A673 (cell line): ENCODE measurements at places on chromosomes 6 and 20. TPM values are rescaled to one million over a fixed set of nuclear protein-coding genes. Genes with fewer than 3 reads are reported as not detected.

DNA sequence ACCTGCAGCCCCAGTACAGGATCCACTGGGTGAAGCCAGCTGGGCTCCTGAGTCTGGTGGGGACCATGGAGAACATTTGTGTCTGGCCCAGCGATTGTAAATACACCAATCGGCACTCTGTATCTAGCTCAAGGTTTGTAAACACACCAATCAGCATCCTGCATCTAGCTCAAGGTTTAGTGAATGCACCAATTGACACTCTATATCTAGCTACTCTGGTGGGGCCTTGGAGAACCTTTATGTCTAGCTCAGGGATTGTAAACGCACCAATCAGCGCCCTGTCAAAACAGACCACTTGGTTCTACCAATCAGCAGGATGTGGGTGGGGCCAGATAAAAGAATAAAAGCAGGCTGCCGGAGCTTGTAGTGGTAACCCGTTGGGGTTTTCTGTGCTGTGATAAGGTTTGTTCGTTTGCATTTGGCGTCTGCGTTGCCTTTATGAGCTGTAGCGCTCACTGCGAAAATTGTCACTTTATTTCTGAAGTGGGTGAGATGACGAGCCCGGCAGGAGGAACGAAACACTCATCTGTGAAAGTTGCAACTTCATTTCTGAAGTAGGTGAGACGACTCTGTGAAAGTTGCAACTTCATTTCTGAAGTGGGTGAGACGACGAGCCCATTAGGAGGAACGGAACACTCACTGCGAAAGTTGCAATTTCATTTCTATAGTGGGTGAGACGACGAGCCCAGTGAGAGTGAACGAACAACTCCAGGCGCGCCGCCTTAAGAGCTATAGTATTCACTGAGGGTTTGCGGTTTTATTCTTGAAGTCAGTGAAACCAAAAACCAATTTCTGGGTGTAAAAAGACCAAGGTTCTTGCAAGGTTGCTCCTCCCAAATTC, 31.1 kb downstream of the SERPINB6 start:
- DNase-seq = no peak

DNA sequence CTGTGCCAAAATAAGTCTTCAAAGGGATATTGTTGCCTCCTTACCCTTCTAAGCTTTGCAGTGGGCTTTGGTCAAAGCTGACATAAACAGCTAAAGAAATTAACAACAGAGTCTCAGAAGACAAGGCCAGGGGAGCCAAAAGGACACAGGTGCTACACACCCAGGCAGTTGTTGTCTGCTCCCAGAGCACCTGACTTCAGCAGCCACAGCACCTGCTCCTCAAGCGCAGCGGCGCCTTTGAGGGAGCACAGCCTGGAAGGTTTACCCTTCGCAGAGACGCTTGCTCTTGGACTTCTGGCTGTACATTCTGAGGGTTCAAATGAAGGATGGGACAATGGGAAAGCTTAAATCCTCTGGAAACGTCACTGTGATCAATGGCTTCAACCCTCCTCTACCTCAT, 16.6 kb downstream of the B4GALT5 start:
- DNase-seq = no peak

DNA sequence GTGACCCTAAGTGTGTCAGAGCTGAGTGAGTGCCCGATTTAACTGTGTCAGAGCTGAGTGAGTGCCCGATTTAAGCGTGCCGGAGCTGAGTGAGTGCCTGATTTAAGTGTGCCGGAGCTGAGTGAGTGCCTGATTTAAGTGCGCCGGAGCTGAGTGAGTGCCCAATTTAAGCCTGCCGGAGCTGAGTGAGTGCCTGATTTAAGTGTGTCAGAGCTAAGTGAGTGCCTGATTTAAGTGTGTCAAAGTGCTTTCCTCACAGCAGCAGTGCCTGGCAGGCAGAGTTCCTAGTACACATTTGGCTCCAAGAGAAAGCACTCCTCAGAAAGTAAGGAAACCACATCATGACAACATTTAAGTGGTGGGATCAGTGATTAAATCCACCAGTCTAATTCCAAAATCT, 13.2 kb downstream of the SERAC1 start:
- DNase-seq = no peak

- no peak for DNase-seq
Observed at GRCh38 chr6:33164176-33164575, 28.1 kb downstream of the COL11A2 start.

Gene RIPK1
- total RNA-seq = 11.4 and 15.0 TPM in 2 replicates

Gene PPDPF
- 148 and 176 TPM in 2 replicates for total RNA-seq
